ENCODE measurements at places on chromosomes 1 and 21.

GRCh38 chr1:232493869-232494268 lies 136.1 kb downstream of the SIPA1L2 start:
- no peak for DNase-seq

DNA sequence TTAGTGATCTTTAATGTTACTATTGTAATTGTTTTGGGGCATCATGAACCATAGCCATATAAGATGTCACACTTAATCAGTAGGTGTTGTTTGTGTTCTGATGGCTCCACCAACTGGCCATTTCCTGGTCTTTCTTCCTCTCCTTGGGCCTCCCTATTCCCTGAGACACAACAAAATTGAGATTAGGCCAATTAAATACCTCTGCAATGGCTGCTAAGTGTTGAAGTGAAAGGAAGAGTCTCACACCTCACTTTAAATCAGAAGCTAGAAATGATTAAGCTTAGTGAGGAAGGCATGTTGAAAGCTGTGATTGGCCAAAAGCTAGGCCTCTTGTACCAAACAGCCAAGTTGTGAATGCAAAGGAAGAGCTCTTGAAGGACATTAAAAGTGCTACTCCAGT lies 30.7 kb downstream of the PPP2R5A start:
- DNase-seq = no peak

GRCh38 chr1:200409203-200409760 lies 554 bp downstream of the ZNF281 start:
- DNase-seq = peak; percentile 10

- no peak for DNase-seq
Measured at GRCh38 chr1:184485751-184486723, 99.2 kb downstream of the C1orf21 start.

DNA sequence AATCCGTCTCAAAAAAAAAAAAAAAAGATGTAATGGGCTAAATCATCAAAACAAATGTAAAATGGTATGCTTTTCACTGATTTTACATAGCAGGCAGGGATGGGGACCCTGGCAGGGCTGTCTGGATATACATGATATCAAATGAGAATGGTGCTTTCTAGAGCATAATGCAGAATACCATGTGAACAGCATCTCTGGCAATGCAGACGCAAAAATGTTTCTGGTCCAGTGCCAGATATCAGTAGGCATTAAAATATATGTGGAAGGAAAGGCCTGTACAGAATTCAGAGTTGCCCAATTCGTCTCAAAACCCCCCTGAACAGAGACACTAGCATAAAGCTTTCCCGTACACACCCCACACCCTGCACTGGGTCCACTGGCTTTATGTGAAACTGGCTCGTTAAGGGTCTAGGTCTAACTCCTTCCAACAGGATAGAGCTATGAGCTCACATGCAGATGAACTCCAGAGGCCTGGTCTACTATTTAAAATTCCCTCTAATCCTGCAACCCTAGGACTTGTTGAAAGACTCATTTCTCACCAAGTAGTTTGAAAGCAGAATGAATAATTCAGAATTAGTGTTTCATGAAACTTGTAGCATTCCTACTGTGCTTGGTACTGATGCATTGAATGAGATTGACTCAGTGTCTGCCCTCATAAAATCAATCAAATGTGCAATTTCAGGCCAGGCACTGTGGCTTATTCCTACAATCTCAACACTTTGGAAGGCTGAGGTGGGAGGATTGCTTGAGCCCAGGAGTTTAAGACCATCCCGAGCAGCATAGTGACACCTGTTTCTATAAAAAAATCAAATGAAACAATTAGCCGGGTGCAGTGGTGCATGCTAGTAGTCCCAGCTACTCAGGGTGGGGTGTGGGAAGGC lies 2.6 kb upstream of the MYSM1 start:
- DNase-seq = no peak

DNA sequence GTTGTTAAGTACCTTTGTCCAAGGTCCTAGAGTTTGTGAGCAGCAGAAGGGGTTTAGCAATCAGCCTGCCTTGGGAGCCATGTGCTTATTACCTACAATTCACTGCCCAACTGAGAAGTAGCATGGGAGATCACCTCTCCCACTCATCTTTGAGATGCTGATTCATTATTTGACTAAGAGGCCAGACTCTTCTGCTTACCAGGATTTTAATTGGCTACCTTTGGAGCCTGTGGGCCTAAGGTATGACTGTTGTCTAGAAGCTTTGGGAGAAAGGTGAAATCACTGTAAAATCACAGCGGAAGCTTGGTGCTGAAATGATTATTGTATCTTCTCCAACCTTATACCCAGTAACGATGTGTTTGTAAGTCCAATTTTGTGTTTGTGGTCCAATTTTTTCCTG lies 213.4 kb downstream of the ST6GALNAC3 start:
- DNase-seq = no peak

- no peak for DNase-seq
Measured at GRCh38 chr1:51442616-51443015, 76.5 kb downstream of the EPS15 start.

GRCh38 chr1:13908128-13908527 lies 208.1 kb downstream of the PRDM2 start:
- DNase-seq = no peak
